Progenitor cell of endocrine pancreas (in vitro differentiated cells): ENCODE measurements at places on chromosomes 12 and 14. TPM values are rescaled to one million over a fixed set of nuclear protein-coding genes. Genes with fewer than 3 reads are reported as not detected.

Gene KRT75
- total RNA-seq, result not detected in 2 replicates

- DNase-seq, result no peak
Observed at GRCh38 chr12:60168441-60168840, 572.6 kb downstream of the SLC16A7 start.

Gene CDKN3
- total RNA-seq, result 20.2 and 20.5 TPM in 2 replicates

Gene SLCO1B1
- 0.17 and 0.69 TPM in 2 replicates for total RNA-seq

Gene SCNN1A
- 14.3 and 23.1 TPM in 2 replicates for total RNA-seq

- no peak for DNase-seq
Observed at GRCh38 chr12:562634-563033, 100.6 kb downstream of the NINJ2 start.

Gene RNASE9
- not detected in 2 replicates for total RNA-seq

Gene CLEC2A
- total RNA-seq, result not detected in 2 replicates
